ENCODE measurements at places on chromosomes 1 and 21.

- DNase-seq: no peak
These were observed 48.2 kb downstream of the HLX start for GRCh38 chr1:220927442-220927841.

- DNase-seq: peak; percentile 30
These were observed 23.5 kb downstream of the IFI44 start for GRCh38 chr1:78673120-78673519.

DNA sequence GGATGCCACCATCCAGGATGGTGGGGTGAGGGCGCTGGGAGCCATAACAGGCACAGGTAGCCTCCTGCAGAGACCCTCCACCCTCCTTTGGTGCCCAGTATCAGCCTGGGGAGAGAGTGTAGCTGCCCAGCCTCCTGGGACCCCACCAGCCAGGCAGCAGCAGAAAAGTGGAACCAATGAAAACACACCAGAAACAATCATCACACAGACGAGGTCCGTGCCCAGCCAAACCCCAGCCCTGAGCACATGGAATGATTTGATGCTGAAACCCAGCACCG lies 285.1 kb downstream of the PTPRU start:
- DNase-seq: no peak

DNA sequence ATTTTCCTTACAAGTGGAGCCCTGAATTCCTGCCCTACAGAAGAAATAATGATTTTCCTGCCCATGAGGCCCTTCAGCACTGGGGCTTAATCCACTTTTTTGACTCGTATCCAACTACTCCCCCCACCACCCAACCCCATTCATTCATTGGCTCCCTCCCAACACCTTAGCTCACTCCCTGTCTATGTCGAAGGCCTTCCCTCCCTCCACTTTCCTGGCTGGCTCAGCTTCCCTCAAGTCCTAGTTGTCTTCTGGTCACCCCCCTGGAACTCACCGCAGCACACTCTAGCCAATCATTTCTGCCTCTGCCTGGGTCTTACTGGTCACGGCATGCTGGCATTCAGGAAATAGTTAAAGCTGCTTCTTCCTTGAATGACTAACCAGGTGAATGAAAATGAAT lies 118.9 kb downstream of the PGBD5 start:
- no peak for DNase-seq

- DNase-seq: no peak
These were observed 550 bp upstream of the NFYC start for GRCh38 chr1:40690771-40691537.

DNA sequence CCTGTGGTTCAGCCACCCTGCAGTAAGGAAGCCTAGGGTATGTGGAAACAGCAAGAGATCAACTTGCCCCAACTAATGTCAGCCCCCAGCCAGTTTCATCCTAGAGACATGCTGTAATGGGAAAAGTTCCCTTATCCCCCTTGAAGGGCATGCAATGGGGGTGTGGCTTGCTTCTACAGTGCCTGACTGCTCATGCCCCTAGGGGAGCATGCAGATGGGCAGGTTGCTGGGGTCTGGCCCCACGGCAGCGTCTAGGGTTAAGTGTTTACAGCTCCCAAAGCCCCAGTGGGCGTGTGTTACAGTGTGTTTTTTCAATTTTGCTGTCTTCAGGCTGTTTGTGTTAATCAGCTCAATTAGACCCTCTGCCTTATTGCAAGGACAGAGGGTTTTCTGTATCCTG lies 1105.9 kb downstream of the AMY1C start:
- DNase-seq: no peak

- DNase-seq: no peak
These were observed 43.0 kb downstream of the RNF187 start for GRCh38 chr1:228530086-228530758.

DNA sequence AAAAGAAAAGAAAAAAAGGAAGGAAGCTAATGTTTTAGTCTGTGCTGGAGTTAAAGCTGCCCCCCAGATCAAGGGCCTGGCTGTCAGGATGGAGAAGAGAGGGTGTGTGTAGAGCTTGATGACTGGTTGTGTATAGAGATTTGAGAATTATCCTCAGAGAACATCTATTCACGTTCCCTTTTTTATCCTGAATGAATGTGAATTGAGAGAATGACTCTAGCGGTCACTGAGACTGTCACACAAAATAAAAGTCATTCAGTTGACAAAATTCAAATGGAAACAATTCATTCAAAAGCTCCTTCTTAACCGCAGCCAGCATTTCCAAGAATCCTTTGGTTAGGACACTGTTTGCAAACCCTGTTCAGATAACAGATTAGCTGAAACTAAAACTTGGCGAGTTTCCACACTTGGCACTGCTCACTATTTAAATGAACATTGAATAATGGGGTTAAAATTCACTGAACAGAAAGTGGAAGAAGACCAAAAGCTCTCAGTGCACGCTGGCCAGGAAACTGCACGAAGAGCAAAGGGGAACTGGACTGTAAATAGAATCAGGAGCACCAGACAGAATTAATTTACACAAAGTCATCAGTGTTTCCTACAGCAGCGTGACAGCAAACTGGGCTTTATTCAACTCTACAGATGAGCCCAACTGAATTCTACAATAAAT lies 13.6 kb upstream of the FAM89A start:
- DNase-seq: no peak

DNA sequence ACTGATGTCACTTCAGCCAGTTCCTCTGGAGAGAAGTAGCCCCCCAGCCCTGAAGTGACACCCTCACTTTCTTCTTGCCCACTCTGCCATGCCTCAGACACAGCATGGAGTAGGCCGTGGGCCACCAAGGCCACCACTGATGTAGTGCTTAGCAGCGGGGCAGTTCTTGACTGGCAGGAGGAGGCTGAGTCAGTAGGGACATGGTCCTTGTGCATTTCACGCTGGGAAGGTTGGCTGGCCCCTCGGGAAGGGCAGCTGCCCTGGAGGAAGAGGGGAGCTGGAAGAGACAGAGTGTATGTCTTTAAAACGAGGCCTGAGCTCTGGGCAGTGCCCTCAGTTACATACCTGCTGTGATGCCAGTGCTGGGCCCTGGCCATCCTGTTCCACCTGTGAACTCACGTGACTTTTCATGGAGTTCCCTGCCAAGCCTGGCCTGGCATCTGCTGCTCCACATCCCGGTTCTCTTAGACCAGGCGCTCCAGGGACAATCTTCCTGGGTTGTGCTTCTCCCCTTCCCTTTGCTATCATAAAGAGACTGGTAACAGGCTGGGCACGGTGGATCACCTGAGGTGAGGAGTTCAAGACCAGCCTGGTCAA lies 158.6 kb upstream of the TMEM51 start:
- no peak for DNase-seq

- DNase-seq: no peak
These were observed at the start of gene AMIGO1 for GRCh38 chr1:109509176-109510134. AMIGO1 (minus strand) TSS chr1:109509727; CDS start chr1:109508912, 815 bp downstream.

DNA sequence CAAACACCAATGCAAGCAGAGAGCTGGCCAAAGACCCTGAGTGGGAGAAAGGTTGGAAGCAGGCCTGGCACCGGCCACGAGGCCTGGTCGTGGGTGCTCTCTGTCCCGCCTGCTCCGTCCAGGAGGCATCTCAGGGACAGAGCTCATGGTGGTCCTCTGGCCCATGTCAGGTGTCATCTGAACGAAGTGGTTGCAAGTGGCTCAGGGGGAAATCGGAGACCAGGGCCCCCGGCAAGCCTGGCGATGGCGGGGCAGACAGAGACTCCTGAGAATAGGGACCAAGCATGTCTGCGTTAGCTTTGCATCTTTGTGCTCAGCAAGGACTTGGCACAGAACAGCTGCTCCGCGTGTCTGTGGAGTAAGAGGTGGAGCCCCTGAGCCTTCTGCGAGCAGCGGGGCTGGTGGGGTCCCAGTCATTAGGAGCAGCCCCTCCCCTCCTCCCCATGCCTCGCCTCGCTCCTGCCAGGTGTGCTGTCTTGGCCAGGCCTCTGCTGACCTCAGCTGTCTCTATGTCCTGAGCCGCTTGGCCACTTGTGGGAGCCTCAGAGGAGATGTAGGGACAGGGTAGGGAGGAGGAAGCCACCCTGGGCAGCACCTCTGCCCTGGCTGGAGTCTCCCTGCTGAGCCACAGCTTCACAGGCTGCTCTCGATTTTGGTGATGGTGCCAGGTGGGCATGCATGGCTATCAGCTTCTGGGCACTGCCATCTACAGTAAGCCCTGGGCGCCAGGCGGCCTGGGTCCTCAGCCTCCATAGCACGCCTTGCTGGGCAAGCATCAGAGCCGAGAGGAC lies 362.9 kb upstream of the VAMP3 start:
- no peak for DNase-seq

DNA sequence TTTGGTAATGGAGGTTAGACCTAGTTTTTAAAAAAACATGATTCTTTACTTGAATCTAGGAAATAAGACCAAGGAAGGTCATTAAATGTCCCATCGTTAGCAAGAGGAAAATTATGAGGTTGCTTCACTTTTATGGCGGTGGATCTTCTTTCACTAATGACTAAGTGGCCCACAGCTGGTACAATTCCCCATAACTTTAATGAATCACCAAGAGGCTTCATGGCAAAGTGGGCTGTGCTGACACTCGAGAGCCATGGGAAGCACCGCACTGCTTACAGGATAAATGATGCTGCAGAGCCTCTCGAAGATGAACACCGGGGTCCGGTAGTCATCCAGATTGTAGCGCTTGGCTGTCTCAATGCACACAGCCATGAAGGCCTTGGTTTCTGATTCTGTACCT lies 108.8 kb downstream of the UBR4 start:
- no peak for DNase-seq

- DNase-seq: no peak
These were observed 51.2 kb downstream of the STUM start for GRCh38 chr1:226599636-226600238.

DNA sequence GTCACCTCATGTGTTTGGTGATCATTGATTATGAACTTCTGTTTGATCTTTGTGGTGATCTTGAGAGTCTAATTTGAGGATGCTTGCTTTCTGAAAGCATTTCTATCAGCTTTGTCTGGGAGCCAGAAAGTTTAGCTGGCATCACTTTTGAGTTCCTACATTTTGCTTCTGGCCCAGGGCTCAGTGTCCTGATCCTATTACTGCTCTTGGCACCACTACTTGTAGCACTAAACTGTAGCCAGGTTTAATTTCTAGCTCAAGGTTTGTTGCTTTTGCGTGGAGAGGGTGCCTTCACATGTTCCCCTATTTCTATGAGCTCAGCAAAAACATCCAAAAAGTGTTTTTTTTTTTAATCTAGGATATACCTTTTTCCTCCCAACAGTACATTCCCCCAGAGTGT lies 9.3 kb downstream of the TTC3 start:
- DNase-seq: no peak

DNA sequence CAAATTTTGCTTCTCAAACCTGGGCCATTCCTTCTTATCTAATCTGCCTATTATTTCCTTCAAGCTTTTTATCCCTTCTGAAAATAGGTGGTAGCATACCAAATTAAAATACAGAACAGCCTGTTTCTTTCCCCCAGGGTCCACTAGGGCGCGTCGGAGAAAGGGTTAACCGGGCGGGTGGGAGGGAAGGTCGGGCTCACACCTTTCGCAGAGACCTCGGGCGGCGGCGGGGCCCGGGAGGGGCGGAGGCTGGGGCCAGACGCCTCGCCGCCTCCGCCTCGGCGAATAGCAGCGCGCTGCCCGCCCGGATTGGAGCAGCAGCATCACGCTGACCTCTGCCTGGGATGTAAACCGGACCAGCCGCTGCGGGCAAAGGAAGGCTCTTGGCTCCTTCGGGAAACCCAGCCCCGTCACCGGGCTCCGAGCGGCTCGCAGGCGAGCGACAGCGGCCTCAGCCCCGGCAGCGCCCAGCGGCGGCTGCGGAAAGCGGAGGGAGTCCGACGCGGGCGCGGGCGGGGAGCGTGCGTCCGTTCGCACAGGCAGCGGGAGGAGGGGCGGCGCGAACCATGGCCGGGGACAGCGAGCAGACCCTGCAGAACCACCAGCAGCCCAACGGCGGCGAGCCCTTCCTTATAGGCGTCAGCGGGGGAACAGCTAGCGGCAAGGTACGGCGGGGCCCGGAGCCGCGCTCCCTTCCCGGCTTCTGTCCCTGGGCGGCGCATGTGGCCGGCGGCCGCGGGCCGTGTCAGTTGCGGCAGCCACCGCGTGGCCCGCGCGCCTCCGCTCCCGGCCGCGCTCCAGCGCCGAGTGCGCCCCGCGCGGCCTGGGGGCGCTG lies at the start of gene UCK2:
TSS of gene UCK2 (plus strand) at position 347 of the 835 bp plus-strand sequence. CDS start at position 567, 220 bp downstream.
- peak; percentile 66 for DNase-seq

- peak; percentile 9 for DNase-seq
These were observed 32.1 kb upstream of the RGS18 start for GRCh38 chr1:192126030-192126619.

- DNase-seq: peak; percentile 71
These were observed 10.1 kb downstream of the H6PD start for GRCh38 chr1:9244501-9245229.

DNA sequence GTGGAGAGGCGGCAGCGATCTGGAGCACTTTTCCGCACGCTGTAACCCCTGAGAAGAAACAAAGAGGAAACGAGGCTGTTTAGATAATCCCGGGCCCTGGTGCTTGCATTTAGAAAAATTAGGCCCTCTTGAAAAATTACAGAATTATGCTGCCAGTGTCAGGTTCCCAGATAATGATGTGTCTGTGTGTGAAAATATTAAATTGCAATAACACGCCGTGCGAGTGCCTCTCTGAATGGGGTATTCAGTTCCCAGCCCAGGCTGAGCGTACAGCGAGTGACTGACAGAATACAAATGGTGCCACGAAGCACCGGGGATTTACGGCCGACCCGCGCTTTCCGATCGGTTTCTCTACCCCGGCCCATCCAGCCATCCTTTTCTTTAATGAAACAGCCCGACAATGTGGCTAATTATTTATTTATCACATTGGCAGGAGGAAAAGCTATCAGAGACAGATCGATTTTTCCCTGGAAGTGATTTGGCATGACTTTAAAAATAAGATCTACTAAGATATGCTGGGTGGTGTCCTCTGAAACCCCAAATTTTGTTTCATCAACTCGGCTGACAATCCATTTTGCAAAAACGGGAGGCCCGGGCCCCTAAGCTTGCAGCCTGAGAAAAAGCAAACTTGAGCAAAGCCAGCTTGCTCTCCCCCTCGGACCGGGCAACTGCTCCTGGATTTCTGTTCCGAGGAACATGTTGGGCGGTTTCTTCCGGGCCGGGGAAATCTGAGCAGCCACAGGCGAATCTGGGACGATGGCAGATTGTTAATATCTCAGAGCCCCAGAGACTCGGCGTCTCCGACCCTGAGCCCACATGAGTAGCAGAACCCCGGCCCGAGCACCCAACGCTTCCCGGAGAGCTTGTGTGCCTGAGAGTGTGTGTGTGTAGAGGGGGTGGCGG lies 11.3 kb downstream of the PRDM16 start:
- DNase-seq: no peak

- DNase-seq: no peak
These were observed 76.9 kb upstream of the HIVEP3 start for GRCh38 chr1:41995441-41996130.

DNA sequence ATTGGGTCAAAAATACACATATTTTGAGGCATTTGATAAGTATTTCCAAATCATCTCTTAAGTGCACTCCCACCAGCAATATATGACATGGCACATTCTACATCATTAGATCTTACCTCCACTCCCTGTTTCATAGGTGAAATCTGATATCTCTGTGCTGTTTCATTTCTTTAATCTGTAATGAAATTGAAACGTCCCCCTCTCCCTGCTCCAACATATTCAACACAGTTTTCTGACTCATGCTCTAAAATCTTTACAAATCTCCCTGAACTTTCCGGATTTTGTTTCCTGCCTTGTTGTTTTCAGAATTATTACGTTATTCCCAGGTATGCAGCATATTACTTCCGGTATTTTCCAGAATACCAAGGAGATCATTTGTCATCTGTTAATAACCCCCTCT lies 66.1 kb upstream of the AKT3 start:
- no peak for DNase-seq

Measured in Jurkat, Clone E6-1 (cell line).